ENCODE measurements at places on chromosomes 12 and 14.

- DNase-seq, result peak; percentile 14
Observed at GRCh38 chr14:39768589-39768988, 336.4 kb upstream of the FBXO33 start.

DNA sequence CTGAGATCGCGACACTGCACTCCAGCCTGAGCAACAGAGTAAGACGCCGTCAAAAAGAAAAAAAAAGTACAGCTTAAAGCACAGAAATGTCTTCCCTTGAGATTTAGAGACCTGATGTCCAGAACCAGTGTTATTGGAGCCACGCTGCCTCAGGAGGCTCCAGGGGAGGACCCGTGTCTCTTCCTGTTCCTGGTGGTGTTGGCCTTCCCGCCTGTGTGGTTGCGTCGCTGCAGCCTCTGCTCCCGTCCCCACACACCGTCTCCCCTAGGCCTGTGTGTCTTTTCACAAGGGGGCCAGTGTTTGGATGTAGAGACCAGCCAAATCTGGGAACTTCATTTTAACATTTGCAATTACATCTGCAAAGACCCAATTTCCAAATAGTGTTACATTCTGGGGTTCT, 8.6 kb upstream of the FBRSL1 start:
- DNase-seq, result no peak

GRCh38 chr12:14272956-14273912, 92.2 kb upstream of the ATF7IP start:
- DNase-seq, result peak; percentile 86

- DNase-seq, result no peak
Observed at GRCh38 chr12:102120886-102121285, 903 bp downstream of the PARPBP start.

DNA sequence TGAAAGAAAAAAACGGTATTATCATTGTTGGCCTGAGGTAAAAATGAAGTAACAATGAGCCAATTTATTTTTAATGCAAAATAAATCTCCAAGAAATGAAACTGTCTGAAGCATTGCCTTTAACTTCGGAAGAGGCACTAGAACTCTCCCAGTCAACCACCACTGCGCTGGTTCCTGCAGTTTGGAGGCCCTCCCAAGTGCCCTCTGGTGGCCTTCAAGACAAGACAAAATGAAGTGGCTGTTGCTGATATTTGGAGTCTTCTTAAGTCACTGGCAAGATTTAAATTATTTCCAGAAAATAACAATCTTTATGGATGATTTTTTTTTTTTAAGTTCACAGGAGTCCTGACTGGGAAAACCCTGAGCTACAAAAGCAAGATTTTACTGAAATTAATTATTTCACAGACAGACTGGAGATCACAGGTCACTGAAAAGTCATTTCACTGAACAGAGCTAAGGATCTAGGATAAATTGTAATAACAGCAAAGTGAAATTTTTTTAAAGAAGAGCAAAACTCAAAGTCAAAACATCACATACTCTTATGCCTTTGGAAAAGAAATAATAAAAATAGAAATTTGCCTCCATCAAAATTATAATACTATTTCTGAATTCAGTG, 58.2 kb downstream of the DICER1 start:
- peak; percentile 39 for DNase-seq

DNA sequence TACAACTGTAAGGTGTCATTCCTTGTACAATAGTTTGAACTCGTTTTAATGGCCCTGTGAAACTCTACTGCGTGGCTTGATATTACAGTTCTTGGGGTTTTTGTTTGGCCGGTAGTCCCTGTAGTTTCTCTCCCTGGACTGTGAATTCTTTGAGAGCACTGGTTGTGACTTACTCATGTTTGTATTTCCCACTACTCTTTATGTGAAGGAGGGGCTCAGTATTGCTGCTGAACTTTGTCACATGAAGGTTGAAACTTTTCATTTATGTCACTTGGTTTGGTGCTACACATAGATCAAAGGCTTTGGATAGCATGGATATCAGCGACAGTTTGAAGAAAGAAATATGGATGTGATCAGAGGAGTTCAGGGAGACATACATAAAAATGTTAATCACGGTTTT, 1.5 kb upstream of the POU6F1 start:
- no peak for DNase-seq

DNA sequence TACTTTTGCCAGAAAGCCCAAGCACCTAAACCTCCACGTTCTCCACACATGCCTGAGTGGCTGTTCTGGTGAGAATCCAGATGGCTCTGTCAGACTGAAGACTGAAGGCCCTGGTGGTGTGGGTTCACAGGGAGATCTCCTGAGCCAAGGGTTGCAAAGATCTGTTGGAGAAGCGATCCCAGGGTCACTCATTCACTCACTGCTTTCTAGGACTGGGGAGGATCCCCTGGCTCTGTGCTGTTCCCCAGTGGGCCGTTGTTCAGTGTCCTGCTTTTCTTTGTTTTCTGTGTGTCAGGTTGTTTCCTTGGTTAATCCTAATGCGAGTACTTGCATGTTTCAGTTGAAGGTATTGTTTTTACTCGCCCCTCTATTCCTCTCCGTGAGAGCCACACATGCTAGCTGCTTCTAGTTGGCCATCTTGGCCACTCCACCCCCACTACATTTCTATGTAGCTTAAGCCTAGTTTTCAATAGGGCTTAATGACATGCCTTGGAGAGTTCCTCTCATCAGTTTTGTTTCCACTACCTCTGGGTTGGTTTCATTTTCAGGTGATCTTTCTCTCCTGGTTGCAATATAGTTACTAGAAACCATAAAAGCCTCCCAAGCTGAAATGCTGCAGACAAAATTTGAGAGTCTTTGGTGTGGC, 144.5 kb upstream of the SLC38A2 start:
- no peak for DNase-seq

DNA sequence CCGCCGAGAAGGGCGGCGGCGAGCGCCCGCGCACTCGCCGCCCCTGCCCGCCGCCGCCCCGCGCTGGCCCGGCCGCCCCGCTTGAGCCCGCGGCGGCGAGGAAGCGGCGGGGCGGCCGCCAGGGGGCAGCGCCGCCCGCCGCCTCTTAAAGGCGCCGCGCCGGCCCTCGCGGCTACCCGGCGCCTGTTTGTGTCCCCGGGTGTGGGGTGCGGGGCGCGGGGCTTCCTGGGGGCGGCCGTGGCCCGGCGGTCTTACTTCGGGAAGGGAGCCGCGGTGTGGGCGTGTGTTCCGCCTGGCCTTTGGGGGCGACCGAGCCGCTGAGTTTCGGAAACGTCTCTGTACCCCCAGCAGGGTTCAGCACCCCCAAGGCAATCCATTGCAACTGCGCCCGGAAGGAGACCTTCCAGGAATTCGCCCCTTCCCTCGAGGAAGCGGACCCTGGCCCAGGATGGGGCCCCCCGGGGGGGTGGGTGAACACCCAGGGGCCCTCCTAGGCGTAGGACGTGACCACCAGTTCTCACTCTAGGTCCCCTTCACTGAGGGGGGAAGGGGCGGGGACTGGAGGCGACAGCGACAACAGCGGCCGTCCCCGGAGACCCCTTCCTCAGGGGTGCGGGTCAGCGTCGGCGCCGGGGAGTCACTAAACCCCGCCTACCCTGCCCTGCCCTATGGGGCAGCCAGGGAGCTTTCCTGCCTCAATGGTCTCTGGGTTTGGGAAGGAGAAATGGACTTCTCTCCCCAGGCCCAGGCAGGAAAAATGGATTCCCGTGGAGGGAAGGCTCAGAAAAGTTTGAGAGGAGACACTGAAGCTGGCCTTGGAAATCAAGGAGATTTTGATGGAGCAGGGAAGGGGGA, at the start of gene ITPK1:
ITPK1 (minus strand) TSS at position 105 of the 855 bp plus-strand sequence. CDS start 762 bp downstream, outside the sequence.
- DNase-seq, result peak; percentile 58

GRCh38 chr14:31326111-31326510, 94.2 kb downstream of the HEATR5A start:
- DNase-seq, result no peak

DNA sequence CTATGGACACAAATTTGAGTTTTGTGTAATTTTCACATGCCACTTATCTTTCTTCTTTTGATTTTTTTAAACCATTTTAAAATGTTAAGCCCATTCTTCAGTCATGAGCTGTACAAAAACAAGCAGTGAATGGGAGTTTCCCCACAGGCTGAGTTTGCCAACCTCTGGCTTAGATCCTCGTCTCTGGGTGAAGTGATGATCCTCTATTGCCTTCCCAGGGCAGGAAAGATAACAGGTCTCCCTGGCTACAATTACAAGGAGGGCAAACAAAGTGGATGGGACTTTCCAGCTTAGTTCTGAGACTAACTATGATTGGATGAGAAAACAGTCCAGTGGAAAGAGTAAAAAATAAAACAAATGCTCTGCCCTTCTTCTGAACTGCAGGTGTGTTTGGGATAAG, 203.7 kb downstream of the SPTSSA start:
- no peak for DNase-seq

DNA sequence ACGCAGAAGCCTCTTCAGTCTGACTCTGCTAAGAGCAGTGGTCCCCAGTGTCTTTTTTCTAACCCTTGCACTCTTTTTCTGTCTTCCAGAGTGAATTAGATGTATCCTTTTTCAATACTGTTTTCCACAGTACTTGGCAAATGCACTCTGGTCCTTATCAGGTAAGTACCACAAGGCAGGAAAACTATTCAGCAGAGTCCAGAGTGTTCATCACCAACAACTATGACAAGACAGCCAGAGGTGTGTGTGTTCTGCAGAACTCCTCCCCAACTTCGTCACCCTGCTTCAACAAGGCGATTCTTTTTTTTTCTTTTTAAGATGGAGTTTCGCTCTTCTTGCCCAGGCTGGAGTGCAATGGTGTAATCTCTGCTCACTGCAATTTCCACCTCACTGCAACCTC, 54.3 kb upstream of the STRN3 start:
- DNase-seq, result no peak

- no peak for DNase-seq
Observed at GRCh38 chr12:6376079-6376869, 911 bp upstream of the SCNN1A start.

DNA sequence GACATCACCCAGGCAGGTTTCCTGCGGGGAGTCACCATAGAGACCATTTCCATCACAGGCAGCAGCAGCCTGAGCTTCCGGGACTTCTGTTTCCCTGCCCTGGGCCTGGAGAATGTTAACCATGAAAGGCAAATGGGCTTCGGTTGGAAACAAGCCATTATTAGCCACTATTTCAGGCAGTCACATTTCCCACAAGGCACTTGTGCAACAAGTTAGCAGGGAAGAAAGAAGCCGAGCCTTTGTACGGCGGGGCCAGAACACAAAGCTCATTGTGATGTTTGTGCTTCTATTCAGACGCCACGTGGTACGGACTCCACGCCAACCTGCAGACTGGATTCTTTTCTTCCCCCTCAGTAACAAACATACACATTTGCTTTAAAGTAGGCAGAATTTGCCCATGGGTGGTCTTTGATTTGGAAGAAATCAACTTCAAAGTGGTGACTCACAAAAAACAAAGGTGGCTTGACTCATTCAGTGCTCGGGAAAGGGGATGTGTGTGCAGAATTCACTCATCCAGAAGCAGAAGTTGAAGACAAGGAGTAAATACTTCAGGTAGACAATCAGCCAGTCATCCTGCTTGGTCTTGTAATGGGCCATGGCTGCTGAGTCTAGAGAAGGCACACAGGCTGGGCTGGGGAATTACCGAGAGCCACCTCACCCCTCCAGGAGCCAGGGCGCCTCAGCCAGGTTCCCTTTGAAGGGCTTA, 154.2 kb upstream of the PRMT8 start:
- no peak for DNase-seq

DNA sequence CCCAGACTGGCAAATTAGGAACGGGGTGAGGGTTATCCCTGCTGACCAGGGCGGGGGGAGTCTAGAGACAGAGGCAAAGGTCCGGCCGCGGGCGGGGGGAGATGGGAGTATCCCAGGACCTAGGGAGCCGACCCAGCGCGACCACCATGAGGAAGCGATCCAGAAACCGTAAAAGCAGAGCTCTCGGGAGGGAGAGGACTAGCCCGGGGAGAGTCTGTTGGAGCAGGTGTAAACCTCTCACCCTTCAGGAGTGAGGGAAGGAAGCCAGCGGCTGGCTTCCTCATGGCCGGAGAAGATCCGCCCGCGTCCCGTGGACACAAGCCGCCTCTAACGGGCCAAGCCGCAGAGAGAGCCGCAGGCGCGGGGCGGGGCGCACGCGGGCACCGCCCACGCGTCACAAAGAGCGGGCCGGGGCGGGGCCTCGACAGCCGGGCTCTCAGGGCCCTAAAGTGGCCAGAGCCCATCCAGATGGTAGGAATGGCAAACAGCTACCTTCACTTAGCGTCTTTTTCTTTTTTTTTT, at the start of gene ACRBP:
ACRBP (minus strand) TSS at position 350 of the 522 bp plus-strand sequence; CDS start at position 284, 66 bp downstream.
- DNase-seq, result no peak

DNA sequence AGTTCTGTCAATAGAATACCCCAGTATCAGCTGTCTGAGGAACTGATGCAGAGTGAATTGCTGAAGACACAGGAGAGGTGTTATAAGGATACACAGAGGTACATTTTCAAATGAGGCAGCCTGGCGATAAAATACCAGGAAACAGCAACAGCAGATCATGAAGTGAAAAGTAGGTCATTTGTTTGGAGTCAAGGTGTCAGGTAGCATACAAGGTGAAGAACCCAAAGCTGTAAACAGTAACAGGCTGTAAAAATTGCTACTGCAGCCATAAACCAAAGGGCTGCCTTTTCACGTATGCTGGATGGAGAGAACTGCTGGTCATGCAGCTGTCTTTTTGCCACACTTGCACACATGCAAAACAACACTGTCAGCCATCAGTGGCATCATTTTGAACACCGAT, 9.3 kb upstream of the TWF1 start:
- DNase-seq, result no peak

DNA sequence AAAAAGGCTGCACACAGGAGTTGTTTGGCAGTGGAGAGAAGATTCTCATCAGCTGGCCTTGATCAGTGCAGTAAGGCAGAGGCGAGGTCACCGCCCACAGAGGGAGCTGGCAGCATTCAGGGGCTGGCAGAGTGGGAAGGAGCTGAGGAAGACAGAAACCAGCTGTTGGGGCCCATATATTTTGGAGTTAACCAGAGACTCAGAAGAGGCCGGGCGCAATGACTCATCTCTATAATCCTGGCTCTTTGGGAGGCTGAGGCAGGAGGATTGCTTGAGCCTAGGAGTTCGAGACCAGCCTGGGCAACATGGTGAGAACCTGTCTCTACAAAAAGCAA, 17.7 kb downstream of the SMCO2 start:
- no peak for DNase-seq

- DNase-seq, result no peak
Observed at GRCh38 chr12:60689137-60689536, 1093.3 kb downstream of the SLC16A7 start.

- no peak for DNase-seq
Observed at GRCh38 chr12:104648756-104649155, 192.0 kb downstream of the CHST11 start.

- no peak for DNase-seq
Observed at GRCh38 chr12:92737855-92738850, 35.4 kb downstream of the PLEKHG7 start.

- no peak for DNase-seq
Observed at GRCh38 chr12:71425568-71426299, 13.9 kb upstream of the LGR5 start.

GRCh38 chr14:73491256-73492042, 716 bp downstream of the RIOX1 start:
- peak; percentile 65 for DNase-seq
